ENCODE measurements at places on chromosomes 11 and 22.
A peak's percentile ranks its signal among the peaks of the same experiment; 100 is the strongest.

- no peak for DNase-seq
Measured at GRCh38 chr22:50173983-50174355, 3.4 kb downstream of the PANX2 start.

- DNase-seq = no peak
Measured at GRCh38 chr11:6405052-6405667, 13.7 kb downstream of the APBB1 start.

- DNase-seq = no peak
Measured at GRCh38 chr22:49763138-49763537, 64.5 kb downstream of the BRD1 start.

GRCh38 chr22:35479985-35480550, 60.6 kb upstream of the RASD2 start:
- no peak for DNase-seq

DNA sequence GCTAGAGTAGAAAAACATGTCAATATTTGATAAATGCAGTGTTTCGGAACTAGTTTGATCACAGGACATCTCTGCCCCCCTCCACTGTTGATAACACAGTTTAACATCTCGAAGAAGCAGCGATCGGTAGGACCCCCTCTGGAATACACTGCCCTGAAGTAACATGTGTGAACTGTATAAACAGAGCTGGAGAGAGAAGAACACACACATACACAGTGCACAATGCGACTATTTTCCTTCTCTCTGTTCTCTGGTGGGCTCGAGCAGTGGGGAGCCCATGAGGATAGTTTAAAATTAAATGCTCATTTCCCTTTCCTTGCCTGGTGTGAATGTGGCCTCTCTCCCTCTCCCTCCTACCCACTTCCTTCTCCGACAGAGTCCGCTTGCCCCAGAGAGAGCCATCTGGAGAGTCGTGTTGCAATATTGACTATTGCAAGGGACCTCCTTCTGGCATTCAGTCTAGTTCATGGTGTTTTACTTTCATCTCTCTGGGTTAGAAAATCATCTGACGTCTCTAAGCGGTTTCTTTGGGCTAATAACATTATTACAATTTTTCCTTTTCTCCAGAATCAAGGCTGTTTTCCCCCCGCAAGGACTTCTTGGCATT, 51.6 kb upstream of the BARX2 start:
- no peak for DNase-seq

DNA sequence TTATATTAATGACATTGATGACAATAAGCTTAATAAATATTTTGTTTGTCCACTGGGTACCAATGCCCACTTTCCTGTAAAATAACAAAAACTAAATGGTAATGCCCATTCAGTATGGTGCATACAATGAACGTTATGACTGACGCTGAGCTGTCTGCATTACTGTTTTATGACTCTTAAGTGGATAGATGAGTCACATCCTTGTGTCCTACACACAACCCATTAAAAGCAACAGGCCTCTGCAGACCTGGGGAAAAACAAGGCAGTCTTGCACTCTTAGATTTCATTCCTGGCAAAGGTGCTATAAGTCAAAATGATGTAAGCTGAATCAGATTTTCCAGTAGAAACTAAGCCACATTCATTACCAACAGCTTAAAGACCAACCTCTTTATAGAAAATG, 176.3 kb upstream of the TMEM45B start:
- DNase-seq = no peak

DNA sequence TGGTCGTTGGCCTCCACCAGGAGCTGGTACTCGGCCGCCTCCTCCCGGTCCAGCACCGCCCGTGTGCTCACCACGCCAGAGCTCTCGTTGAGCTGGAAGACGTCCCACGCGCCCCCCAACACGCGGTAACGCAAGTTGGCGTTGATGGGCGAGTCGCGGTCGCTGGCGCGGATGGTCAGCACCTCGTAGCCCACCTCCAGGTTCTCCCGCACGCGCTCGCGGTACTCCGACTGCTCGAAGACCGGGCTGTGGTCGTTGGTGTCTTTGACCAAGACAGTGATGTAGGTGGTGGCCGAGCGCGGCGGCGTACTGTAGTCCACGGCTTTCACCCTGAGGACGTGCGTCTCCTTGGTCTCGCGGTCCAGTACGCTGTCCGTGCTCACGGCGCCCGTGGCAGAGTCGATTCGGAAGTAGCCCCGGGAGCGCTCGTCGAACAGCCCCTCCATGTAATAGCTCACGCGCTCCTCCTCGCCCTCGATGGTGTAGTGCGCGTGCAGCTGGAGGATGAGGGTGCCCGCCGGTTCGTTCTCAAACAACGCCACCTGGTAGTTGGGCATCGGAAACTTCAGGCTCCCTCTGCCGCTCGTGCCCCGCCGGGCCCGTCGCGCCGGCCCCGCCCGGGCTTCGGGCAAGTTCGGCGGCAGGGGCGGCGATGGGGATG, 1.4 kb downstream of the CELSR1 start:
- DNase-seq = no peak

- DNase-seq = no peak
Measured at GRCh38 chr11:82229341-82229740, 504.3 kb downstream of the FAM181B start.

DNA sequence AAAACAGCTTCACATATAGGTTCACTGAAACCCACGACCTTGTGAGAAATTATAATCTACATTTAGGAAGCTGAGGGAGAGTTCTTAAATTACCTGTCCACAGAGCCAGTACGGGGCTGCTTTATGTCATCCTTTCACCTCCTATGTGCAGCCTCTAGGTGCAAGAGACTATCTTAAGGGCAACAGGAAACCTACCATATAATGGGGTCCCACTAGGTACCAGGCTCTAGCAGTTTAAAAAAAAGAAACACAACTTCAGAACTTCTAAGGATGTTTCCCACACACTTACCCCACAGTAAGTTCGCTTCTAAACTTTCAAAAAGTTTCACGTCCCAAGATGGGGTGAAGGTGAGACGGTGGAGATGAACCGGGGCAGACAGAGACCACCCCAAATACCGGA, 573 bp downstream of the STK33 start:
- no peak for DNase-seq

- DNase-seq = no peak
Measured at GRCh38 chr22:38864361-38865191, 7.4 kb downstream of the CBX6 start.

GRCh38 chr11:69381681-69382130, 87.8 kb downstream of the MYEOV start:
- peak; percentile 18 for DNase-seq

DNA sequence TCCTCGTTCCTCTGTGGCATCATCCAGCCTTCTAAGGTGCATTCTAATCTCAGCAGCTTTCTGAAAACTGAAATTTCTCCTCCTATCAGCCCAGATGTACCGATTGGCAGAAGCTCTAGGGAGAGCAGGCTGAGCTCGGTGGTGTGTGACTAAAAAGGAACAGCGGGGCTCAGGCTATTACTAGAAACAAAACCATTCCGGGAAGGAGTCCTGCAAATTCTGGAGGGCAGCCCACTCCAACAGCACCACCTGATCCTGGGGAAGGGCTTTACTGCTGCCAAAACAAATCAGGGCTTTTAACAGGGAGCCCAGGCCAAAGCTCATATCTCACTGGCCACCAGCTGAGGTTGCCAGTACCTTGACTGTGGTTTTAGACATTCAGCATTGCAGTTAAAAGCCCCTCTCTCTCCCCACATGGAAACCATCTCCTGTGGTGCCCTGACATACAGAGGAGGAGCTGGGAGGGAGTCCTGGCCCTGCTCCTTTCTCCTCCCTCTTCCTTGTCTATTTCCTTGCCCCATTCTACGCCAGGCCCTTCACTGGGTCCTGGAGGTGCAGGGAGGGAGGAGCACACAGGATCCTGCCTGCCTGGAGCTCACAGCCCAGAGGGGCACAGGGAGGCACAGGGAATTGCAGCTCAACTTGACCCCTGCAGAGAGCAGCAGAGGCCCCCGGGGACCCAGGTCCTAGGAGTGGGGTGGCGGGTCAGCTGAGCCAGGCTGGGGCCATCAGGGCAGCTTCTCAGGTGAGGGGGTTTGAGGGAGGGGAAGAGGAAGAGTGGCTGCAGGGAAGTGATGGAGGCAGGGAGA, 889 bp downstream of the PLAAT4 start:
- no peak for DNase-seq

DNA sequence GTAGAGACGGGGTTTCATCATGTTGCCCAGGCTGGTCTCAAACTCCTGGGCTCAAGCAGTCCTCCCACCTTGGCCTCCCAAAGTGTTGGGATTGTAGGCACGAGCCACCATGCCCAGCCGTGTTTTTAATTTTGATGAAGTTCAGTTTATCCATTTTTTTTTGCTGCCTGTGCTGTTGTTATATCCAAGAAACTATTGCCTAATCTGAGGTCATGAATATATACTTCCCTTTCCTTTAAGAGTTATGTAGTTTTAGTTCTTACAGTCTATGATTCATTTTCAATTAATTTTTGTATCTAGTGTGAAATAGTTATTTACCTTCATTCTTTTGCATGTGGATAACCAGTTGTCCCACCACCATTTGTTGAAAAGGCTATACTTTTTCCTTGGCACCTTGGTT, 50.3 kb upstream of the SORL1-AS1 start:
- DNase-seq = no peak

DNA sequence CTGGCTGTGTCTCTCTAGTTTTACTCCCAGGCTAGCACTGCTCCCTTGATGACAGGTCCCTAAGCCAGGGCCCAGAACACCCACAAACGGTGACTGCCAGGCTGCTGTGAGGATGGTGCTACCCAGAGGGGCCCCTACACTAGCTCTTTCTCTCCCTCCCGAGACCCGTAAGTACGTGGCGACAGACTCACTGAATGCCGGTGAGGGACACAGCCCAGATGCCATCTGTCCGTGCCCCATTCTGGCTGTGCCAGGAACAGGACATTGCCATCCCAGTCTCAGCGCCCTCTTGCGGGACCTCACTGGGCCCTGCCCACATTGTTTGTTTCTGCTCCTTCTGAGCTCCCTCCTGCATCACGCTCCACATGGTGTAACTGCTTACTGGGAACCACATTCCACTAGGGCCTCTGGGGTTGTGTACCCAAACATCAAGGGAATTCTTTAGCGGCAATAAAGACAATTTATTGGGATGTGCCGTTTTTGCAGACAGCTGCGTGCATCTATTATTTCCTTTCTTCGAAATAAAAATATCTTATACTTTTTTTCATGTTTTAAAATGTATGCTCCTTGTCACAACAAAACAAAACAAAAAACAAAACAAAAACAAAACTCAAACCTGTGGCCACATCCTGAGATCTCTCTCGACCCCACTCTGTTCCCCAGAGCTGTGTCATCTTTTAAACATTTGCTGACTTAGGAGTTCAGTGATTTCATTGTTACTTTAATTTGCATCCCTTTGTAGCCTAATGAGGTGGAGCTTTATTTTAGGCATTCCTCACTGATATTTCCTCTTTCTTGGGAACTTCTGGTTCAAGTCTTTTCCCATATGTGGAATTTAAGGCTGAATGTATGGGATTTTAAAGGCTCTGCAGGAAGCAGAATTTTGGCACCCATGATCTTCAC, 4.4 kb upstream of the TPCN2 start:
- DNase-seq = no peak
